ENCODE measurements at places on chromosomes 4 and X.

GRCh38 chr4:52076731-52077130 lies 25.6 kb downstream of the SPATA18 start:
- no peak for DNase-seq

DNA sequence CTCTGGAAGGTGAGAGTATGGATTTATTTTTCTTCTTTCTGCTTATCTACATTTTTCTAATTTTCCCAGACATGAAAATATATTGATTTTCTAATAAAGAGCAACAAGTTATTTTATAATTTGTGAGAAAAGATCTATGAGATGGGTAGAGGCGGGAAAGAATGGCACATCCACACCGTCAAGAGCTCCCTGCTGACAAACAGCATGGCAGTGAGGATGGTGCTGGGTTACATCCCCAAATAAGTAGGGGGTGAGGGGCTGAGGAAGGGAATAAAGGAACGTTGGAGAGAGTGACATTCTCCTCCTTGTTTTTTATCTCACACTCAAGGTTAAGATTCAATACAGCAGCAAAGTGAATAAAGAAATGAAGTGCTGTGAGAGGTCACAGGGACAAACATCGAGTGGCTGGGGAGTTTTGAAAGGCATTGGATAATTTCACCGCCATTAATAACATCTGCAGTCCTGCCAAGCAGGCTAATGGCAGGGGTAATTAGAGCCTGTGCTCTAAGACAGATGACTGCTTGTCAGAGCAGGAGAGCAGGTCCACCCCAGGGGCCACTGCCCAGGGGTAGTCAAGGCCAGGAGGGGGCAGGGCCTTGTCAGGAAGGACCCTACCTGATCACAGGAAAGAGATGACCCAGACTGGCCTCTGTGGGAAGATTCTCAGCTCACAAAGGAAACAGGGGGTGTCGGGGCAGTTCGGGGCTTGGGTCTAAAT lies 323.8 kb downstream of the FBXW7 start:
- no peak for DNase-seq

DNA sequence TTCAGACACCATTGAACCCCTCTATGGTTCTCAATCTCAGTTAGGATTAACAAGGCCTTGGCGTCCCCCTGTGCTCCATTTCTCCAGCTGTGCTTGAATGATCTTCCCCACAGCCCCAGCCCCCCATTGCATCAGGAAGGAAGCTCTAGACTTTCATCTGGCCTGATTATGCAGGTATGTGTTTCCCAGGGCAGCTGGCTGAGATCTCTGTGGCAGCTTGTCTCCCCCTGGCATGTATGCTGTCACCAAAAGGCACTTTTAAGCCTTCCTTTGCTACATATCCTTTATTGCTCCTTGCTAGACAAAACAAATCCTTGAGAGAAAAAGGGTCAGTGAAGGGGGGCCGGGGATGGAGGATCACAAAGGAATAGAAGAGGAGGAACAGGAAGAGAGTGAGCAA lies 1056.0 kb upstream of the SLIT2 start:
- no peak for DNase-seq

DNA sequence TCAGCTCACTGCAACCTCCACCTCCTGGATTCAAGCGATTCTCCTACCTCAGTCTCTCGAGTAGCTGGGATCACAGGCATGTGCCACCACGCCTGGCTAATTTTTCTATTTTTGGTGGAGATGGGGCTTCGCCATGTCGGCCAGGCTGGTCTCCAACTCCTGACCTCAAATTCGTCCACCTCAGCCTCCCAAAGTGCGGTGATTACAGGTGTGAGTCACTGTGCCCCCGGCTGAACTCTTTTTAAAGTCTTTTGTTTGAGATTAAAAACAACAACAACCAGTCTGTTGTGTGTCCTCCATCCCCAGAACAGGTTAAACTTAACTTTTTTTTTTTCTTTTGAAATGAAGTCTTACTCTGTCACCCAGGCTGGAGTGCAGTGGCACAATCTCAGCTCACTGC lies 36.3 kb upstream of the RBPJ start:
- DNase-seq, result no peak

DNA sequence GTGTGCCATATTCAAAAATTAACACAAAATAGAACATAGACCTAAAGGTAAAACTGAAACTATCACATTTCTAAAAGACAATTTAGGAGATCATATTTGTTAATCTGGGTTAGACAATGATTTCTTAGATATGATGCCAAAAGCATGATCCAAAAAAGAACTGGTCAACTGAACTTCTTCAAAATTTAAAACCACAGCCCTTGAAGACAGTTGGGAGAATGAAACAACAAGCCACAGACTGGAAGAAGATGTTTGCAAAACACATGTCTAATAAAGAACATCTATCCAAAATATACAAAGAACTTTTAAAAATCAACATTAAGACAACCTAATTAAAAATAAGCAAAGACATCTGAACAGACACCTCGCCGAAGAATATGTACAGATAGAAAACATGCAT lies 19.5 kb downstream of the COMMD8 start:
- DNase-seq, result no peak

DNA sequence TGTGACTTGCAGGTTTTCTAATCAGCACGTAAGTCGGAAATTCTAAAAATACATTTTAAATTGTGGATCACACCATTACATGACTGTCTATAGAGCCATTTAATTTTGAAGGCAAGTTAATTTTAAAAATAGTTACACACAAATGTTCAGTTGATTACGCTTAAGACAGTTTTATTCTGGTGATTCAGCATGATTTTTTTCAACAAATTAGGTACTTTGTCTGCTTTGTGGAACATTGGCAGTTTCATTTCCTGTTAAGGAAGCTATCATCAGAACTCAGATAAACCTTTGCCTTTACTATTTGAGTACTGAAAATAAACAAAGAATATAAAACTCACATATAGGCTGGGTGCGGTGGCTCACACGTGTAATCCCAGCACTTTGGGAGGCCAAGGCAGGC lies 19.5 kb downstream of the SAT1 start:
- no peak for DNase-seq

DNA sequence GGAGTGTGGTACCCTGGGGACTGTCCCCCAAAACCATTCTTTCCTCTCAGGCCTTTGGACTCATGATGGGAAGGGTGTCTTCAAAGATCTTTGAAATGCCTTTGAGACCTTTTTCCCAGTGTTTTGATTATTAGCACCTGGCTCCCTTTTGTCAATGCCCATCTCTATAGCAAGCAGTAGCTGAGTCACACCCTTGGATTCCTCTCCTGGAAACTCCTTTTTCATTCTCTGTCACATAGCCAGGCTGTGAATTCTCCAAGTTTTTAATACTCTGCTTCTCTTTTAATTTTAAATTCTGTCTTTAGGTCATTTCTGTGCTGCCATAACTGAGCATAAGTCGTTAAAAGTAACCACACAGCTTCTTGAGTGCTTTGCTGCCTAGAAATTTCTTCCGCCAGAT lies 29.7 kb downstream of the IL21 start:
- no peak for DNase-seq

- no peak for DNase-seq
Measured at GRCh38 chr4:124737619-124738018, 25.1 kb upstream of the ANKRD50 start.

- DNase-seq, result no peak
Measured at GRCh38 chr4:1192091-1192492, 19.7 kb upstream of the SPON2 start.

- DNase-seq, result no peak
Measured at GRCh38 chrX:63282077-63282476, 69.1 kb downstream of the SPIN4 start.

DNA sequence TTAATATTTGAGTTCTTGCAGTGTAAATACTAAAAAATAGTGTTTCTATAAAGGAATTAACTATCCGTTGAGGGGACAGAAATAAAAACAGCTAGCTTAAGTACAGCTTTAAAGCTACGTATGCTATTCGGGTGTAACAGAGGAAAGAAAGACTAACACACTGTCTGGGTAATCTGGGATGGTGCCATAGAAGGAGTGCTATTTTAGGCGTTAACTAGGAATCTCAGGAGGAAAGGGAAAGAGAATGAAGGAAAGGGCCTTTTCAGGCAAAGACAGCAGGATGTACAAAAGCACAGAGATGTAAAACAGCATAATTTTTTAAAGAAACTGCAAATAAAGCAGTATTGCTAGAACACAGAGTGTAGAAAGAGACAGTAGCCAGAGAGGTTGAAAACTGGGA lies 161.8 kb downstream of the RAP1GDS1 start:
- DNase-seq, result no peak

GRCh38 chrX:1535241-1536041 lies 1.5 kb downstream of the P2RY8 start:
- DNase-seq, result no peak

- DNase-seq, result no peak
Measured at GRCh38 chrX:57172544-57172943, 35.3 kb upstream of the SPIN2A start.

- DNase-seq, result no peak
Measured at GRCh38 chrX:24151513-24151912, 2.0 kb downstream of the ZFX start.

- no peak for DNase-seq
Measured at GRCh38 chr4:128869776-128870509, 60.4 kb downstream of the JADE1 start.

GRCh38 chrX:1491851-1492349 lies 39.2 kb upstream of the ASMTL start:
- no peak for DNase-seq

- no peak for DNase-seq
Measured at GRCh38 chr4:67035986-67036385, 509.3 kb downstream of the CENPC start.

GRCh38 chr4:14853176-14853943 lies 148.9 kb upstream of the CPEB2 start:
- no peak for DNase-seq

DNA sequence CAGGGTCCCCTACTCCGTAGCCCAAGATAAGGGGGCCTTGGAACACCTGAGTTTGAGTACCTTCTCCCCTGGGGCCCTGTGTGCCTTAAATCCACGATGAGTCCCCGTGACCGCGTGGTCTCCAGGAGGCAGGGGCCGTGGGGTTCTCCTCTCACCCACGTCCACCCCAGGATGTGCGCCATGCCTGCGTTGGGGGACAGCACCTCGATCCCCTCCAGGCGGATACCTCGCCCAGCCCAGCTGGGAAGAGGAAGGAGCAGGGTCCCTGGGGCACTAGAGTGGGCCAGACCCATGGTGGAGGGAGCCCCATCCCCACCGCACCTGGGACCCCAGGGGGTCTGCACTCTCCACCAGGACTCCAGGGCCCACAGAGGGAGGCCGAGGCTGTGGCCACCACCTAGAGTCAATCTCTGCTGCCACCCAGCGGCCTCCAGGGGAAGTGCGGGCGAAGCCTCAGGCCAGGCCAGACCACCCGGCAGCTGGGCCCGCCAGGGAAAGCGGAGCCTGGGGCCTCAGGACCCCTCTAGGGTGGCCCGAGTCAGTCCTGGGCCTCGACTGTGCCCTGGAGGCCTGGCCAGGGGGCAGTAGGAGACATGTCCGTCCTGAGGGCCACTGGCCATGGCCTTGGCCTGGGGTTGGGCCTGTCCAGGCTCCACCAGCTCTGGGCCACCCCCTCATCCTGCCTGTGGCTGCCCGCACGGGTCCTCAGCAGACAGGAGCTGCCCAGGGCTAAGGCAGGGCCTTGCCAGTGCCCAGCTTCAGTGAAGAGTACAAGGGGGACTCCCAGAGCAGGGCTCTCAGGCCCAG lies 55.0 kb downstream of the FAM53A start:
- DNase-seq, result peak; percentile 25

DNA sequence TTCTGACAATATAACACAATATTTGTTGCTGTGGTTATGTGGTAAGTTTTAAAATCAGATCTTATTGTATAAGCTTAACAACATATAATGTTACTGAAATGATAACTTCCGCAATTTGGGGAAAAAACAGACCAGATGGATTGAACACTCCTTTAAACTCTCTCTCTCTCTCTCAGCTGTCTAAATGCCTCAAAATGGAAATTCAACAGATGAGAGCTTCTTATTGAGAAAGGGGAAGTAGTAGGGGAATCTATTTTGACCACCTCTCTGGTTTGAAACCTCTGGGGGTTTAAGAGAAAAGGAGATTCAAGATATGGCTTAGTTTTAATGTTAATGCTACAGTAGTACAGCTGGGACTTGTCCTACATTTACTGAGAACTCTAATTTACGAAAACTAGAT lies 40.3 kb downstream of the DMD start:
- DNase-seq, result no peak

DNA sequence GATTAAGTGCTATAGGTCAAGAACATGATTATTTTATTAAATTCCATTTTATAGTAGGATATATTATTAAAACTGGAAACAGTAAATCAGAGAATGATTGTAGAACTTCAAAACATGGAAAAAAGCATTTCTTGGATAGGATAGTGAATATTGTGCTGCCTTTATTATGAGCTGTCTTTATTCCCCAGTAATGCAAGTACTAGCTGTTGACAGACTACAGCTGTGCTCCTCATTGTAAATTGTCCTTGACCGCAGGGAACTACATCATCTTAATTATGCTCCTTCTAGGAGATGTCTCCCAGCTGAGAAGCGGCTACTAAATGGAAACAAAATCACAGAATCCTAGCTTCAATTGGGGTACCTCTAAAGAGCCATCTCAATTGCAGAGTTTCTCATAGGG lies 1457.2 kb upstream of the PCDH7 start:
- DNase-seq, result no peak

- DNase-seq, result no peak
Measured at GRCh38 chr4:142660728-142661127, 185.4 kb downstream of the INPP4B start.

GRCh38 chr4:104475652-104476051 lies 19.0 kb downstream of the CXXC4 start:
- DNase-seq, result no peak

GRCh38 chrX:96753230-96753629 lies 68.6 kb downstream of the DIAPH2 start:
- no peak for DNase-seq

DNA sequence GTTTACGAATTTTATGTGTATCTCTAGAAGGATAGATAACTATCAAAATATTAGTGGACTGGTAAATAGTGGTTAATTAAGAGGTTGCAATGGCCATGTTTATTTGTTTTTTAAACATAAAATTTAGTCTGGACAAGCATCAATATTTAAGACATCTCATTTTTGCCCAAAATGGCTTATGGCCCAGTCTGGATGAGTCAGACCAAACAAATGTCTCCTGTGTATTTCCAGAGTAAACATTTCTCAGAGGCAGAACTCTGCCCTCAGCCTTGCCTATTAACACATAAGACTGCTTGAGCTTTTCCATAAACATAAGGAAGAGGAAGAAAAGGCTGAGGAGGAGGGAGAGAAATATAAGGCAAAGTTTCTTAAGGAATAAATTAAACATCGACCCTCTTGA lies 277.1 kb upstream of the DIAPH2 start:
- no peak for DNase-seq

DNA sequence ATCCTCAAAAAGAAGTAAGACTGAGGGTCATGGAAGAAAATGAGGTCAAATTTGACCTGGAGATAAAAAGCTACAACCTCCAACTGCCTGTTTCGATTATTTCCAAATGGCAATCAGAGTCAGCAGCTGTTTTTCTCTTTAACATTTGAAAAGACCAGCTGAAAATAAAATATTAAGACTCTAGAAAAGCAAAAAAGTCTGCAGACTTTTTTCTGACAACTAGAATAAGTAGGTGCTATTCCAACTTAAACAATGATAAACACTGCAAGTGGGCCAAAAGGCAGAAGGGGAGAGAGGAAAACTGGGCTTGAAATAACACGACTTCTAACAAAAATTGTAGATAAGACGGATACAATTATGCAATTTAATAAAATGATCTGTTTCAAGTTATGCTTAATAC lies 110.4 kb downstream of the LRBA start:
- no peak for DNase-seq

GRCh38 chr4:133910165-133910564 lies 291.4 kb downstream of the PABPC4L start:
- no peak for DNase-seq
